ENCODE measurements at places on chromosomes 6 and 20.

GRCh38 chr6:142845143-142845571, 99.8 kb downstream of the HIVEP2 start:
- DNase-seq = no peak

DNA sequence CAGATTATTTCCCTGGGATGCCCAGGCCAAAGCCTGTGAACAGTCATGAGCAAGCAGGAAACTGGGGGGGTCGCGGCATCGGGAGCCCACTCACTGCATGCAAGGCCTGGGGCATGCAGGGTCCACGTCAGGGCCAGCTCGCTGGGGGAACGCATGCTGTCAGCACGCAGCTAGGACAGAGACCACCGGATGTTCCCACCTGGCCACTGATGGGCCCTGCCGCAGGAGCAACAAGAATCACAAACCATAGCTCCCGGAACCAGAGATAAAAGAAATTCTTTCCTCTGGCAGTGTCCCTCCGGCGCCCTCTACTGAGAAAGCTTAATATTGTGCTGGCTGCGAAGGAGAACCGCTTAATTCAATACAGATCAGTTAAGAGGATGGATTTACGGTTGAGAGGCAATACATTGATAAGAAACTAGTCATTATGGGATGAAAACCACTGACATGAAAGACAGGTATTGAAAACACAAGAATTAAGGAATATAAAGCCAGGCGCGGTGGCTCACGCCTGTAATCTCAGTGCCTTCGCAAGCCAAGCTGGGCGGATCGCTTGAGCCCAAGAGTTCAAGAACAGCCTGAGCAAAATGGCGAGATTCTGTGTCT, 32.6 kb downstream of the C6orf15 start:
- peak; percentile 63 for DNase-seq

GRCh38 chr20:24382331-24382730, 87.1 kb upstream of the SYNDIG1 start:
- DNase-seq = no peak

DNA sequence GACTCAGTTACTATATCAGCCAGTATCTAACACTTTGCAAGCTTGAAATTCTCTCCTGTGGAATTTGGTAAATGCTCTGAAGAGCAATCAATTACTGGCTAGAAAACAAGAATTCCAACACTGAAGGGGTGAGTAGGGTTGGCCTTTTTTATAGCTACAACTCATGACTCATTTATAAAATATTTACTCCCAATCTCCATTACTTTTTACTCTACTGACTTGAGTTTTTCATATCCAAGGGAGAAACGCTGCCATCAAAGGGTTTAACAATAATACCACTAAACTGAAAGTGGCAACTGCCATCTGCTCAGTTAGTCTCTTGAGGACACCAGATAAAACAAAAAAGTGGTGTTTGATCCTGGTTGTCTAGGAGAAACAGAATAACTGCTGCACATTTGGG, 203.1 kb downstream of the UBE3D start:
- DNase-seq = no peak

DNA sequence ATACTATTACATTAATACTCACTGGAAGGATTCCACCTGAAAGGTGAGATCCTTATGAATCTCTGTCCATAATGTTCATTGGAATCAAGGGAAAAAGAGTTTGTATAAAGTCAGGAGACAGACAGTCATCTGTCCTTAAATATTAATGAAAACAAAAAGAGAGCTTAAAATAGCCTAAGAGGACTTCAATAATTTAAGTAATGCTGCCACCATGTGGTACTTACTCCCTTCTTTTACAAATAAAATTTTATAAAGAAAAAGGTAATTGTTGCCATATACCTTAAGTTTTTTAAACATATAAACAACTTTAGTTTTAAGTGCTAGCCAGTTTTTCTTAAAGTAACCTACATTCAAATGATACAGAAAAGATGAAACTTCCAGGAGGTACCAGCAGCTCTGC, 5.1 kb downstream of the BLOC1S5 start:
- DNase-seq = no peak

- no peak for DNase-seq
These were observed 198.1 kb downstream of the MYLK4 start for GRCh38 chr6:2552526-2553154.

DNA sequence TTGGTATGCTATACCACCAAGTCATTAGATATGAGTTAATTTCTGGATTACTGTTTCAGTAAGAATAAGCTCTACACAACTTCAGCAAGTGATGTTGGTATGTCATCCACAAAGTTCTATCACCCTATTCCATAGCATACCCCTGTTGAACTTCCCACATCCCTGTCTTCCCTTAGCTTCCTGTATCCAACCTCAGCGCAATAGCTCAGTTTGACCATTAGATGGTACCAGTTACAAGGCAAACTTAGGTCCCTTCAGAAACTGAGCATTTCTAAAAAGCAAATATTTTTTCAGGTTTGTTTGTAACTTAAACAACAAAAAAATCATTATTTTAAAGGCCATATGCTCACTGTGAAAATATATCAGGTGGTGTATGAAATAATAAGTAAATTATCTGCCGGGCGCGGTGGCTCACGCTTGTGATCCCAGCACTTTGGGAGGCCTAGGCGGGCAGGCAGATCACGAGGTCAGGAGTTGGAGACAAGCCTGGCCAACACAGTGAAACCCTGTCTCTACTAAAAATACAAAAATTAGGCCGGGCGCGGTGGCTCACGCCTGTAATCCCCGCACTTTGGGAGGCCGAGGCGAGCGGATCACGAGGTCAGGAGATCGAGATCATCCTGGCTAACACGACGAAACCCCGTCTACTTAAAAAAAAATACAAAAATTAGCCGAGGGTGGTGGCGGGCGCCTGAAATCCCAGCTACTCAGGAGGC, 8.8 kb upstream of the MOG start:
- DNase-seq = no peak

DNA sequence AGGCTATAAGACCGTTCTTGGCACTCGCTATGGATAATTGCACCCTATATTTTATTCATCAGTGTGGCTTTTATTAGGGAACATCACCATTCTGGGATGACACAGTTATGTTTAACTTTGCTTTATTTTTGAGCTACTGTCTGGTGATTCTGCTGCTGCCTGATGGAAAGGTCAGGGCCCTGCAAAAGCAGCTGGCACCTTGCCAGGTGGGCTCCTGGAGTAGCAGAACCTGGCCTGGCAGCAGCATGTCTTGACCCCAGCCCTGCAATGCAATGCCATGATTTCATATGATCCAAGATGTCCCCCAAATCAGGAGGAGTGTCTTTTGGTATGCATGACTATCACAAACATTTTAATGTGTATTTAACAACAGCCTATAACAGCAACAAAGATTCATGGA, 228.4 kb upstream of the RSPO3 start:
- no peak for DNase-seq

GRCh38 chr6:107493158-107494057, 3.5 kb downstream of the SOBP start:
- DNase-seq = no peak

DNA sequence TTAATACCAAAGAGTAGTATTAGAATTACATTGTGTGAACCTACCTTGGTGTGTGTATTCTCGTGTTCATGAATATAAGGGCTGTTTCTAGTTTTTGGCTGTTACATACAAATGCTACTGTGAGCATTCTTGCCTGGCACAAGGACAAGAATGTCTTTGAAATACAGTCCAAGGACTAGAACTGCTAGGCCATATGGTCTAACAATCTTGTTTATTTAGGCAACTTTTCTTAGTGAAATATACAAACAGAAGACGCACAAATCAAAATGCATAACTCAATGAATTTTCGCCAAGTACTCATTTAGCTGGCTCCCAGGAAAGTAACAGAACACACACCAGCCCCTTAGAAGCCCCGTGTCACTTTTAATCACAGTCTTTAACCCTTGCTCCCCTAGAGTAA, 28.5 kb downstream of the KDM1B start:
- DNase-seq = no peak
